ENCODE measurements at places on chromosomes 7 and 10.

GRCh38 chr7:37410305-37411229 is 38.1 kb downstream of the ELMO1 start:
- DNase-seq, result no peak

DNA sequence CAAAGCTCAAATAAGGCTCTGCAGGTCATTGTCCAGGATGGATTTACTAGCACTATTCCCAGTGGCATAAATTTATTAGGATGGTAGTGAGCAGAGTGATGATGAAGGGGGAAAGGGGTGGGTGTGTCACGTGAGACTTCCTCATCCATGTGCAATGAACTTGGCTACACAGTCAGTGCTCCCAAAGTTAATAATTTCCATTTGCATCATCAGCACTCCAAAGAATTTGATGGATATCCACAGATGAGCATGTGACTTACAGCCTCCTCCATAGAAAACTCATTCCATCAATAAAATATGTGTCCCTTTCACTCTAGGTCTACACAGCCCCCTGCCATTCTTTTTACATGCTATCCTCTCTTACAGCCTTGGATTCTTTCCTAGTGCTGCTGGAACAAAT is 142.6 kb upstream of the PLPP4 start:
- no peak for DNase-seq

GRCh38 chr7:26554952-26555351 is 263.3 kb downstream of the SNX10 start:
- no peak for DNase-seq

- DNase-seq, result no peak
Observed at GRCh38 chr10:11141571-11142091, 124.0 kb downstream of the CELF2 start.

DNA sequence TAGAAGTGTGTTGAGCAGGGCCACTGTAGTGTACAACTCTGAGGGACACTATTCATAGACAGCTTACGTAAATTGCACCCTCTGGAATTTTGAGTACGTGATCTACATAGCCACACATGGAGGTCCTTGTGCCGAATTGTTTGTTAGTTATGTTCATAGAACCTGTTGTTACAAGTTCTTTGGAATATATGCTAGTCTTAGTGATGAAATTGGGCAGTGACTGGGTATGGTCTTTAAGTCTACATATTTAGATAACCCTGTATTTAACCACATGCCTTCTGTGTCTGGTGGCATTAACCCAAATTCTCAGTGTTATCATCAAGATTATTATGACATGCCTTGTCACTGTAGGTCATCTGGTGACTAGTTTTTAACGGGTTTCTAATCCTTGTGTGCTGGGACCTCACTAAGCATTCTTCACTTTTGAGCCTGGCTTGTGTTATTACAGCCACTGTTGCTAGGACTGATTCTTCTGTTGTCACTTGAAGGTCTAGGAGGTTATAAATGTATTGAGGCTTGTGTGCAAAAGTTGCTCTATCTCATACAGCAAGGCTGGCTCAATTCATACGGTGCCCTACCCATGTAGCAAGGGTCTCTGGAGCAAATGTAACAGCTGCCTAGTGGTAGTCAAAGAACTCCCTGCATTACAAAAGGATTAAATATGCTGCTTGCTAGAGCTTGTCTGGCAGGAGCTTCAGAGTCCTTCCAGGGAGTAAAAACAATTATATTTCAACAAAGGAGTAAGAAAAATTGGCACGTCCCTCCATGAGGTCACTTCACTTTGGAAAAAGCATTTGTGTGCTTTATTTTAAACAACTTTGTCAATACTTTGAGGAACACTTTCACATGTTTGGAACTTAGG is 65.4 kb downstream of the CDK14 start:
- peak; percentile 21 for DNase-seq

DNA sequence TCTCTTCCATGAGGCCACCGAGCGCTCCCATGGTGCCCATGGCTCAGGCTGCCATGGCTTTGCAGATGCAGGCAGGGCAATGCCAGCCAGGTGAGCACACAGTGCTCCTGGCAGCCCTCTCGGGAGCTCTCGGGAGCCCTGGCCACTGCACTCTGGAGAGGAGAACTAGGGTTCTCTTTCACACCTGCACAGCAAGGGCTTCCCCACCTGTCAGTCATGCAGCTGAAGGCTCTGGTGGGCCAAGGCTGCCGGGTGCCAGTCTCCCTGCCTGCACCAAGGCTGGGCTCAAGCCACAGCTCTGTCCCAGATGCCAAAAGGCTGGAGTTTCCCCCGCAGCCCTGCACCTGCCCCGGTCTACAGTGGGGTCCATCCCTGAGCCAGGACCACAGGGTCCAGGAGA is 32.6 kb downstream of the NUDT1 start:
- DNase-seq, result no peak

DNA sequence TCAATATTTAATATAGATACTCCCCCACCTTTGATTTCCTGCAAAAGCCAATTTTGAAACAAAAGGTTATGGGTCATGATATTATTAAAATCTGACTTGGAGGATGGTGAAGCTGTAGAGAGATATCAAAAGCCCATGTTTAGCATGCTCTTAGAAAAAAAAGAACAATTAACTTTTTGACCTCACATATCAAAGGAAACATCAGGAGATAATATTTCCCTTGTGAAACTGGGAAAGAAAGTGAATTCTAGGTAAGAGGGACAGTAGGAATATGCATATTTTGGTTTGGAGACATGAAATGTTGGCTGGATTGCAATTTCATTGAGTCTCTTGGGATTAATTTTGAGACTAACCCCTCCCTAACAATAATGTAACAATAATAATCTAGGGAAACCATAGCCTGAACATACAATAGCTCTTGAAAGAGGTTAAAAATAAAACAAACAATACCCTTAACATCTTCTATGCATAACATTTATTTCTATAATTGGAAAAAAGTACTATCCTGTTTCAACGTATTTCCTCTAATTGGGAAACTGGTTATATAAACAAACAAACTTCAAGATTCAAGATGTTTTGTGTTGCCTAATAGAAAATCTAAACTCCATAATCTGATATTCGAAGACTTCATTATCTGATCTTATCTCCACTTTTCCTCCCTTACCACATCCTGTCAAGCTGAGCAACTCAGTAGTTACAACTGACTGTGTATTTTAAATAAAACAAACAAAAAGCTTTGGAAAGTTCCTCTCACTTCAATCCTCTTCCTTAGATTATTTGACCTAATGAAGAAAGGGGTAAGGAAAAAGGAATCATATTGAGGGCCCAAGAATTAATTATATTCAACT is 14.8 kb downstream of the TMEM26 start:
- DNase-seq, result no peak

DNA sequence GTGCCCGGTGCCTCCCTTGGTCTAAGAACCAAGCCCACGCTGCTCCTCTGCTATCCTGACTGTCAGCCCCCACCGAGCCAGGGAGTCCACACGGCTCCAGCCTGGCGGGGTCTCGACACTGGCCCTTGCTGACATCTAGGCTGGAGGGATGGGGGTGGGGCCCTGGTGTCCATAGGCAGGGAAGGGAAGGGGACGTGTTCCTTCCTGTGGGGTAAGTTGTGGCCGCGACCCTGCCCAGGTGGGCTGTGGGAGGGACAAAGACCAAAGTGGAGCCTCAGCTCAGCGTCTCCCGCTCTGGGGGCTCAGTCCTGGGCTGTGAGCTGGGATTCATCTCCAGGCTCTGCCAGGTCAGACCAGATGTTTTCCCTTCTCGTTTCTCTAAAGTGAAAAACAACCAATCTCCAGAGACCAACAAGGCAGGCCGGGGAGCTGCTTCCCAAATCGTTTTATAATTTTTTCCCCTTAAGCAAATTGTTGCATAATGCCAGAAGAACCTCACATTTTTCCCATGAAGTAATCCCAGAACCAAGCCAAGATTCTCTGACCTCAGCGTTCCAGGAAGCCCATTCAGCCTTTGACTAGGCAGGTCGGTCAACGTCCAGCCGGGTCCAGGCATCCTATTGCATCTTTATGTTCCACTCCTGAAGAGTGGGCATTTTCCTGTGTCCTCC is 101.2 kb downstream of the RGS10 start:
- peak; percentile 43 for DNase-seq

DNA sequence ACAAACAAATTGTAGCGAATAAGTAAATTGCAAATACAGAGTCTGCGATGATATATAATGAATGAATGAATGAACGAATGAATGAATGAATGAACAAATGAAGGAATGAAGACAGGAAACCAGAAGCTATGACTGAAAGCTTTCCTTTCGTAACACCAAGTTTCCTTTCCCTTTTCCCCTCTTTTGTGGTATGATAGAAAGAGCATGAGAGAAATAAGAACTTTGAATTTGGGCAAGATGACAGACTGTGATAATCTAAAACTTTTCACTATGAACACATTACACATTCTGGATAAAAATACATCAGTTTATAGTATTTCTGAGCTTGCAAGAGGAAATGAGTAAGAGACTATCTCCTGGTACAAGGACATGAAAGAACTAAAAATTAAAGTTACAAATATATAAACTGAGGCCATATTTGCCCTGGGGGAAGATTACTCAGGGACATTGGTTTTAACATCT is 8.4 kb upstream of the UCN3 start:
- DNase-seq, result no peak

GRCh38 chr7:68050627-68051026 is 1054.0 kb downstream of the TYW1 start:
- DNase-seq, result no peak

- no peak for DNase-seq
Observed at GRCh38 chr10:108638225-108638624, 1285.1 kb downstream of the XPNPEP1 start.

- no peak for DNase-seq
Observed at GRCh38 chr7:37488163-37488764, 39.6 kb upstream of the ELMO1 start.

DNA sequence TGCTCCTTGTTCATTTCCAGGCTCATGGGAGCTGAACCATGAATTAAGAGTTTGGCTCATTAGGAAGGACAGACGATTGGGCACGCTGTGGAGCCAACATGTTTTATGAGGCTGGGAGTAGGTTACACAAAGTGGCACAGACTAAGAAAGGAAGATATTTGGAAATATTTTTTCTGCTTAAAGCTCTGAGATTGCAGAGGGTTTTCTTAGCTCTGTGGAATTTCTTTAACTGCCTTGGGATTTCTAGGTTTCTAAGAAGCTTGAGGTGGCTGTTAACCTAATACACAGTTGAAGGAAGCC is 344.6 kb downstream of the RNLS start:
- no peak for DNase-seq

GRCh38 chr10:98331885-98332284 is 63.9 kb upstream of the LOXL4 start:
- no peak for DNase-seq

Data from MG63 (cell line).